ENCODE measurements at places on chromosomes 4 and X.

- no peak for DNase-seq
Measured at GRCh38 chrX:8284131-8284530, 113.1 kb upstream of the VCX2 start.

DNA sequence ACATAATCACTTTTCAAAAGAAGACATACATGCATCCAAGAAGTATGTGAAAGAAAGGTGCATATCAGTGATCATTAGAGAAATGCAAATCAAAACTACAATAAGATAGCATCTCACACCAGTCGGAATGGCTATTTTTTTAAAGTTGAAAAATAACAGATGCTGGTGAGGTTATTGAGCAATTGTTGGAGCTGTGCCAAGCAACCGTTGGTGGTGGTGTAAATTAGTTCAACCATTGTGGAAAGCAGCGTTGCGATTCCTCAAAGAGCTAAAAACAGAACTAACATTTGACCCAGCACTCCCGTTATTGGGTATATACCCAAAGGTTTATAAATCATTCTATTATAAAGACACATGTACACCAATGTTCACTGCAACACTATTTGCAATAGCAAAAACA, 14.2 kb downstream of the COX7B2 start:
- DNase-seq, result no peak

DNA sequence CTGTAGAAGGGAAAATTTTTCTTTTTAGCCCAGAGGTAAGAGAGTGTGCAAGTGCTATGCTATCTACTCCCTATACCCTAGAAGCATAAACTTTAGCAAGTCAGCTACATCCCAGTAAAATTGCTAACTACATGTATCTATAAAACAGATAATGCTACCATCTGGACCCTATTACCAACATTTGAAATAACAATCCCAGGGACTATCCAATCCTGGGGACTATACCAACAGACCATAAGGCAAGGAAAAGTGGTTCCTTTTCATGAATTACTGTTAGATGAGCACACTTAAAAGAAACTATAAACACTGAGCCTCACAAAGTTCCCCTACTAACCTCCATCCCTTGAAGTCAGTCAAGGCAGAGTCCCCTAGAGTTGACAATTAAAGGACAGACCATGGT, 213.6 kb upstream of the VEGFC start:
- DNase-seq, result no peak

DNA sequence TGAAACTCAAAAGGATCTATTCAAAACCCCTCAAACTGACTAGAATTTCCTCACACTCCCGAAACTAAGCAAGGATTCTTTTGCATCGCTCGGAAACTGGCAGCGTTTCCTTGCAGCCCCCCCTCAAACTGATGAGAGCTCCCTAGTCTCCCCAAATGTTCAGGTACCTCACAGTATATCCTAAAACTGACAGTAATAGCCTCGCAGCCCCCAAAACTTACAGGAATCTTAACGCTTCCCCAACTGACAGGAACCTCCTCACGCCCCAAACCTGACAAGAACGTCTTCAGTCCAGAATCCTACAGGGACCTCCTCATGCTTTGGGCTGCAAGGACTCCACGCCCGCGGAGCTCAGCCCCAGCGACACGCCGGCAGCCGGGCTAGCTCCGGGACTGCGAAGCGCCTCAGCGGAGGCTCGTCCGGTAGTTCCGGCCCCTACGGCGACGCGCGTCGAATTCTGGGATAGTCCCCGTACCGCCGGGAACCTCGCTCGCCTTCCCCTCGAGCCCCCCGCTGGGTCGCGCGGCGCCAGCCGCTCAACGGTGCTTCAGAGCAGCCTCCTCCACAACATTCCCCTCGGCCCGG, 640 bp downstream of the PHF8 start:
- no peak for DNase-seq

DNA sequence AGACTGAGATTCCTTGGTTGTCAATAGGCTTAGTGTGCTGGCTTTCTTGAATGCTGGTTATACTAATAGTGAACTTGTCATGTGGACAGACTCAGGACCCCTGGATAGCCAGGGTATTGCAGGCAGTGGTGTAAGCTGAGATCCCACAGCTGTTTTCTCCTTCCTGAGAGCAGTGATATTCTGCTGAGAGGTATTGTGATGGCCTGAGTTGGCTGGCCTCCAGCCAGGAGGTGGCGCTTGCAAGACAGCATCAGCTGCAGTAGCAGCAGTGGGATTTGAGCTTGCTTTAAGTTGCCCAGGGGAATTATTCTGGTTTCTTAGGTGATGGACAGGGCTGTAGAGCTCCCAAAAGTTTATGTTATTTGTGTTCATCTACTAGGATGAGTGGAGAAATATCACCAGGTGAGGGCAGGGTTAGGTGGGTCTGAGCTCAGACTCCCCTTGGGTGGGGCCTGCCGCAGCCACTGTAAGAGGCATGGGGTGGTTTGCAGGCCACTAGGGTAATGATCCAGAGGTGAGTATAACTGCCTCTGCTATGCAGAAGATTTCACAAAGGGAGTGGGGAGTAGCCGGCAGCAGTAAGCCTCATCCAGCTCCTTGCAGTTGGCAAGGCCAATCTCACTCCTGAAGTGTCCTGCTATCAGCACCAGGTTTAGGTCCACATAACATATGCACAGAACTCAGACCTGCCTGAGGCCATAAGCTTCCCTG, 66.2 kb downstream of the IL15 start:
- DNase-seq, result no peak
